ENCODE measurements at places on chromosomes 12 and 14.

DNA sequence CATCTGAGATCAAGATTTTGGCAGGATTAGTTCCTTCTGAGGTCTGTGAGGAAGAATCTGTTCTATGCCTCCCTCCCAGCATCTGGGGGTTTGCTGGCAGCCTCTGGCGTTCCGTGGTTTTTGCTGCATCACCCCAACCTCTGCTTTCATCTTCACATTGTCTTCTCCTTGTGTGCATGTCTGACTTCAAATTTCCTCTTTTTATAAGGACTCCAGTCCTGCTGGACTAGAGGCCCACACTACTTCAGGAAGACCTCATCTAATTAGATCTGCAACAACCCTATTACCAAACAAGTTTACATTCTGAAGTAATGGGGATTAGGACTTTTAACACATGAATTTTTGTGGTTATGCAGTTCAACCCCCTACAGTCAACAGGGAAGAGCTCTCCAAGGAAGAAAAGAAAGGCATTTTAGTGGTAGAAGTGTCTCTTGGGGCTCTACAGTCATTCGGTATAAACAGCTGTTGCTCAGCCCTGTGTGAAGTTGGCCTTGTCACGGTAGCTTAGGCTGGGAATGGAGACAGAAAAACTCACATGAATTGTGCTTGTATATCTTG, 89.7 kb downstream of the CAND1 start:
- DNase-seq, result peak; percentile 18

DNA sequence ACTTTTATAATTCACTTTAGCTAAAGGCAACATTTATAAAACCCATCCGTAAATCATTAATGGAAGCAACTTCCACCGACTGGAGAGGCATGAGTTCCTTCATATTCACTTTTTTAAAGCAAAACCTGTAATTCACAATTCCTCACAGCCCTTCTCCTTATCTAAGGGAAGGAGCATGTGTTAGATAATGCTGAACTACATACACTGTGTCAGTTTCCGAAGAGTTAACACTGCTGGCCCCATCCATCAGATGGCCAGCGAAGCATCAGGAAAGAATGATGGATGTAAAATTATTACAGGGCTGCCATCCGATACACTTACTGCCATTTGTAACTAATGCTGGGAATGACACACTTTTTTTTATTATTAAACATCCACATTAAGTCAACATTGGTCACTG, 392.8 kb downstream of the SOX5 start:
- DNase-seq, result peak; percentile 56

DNA sequence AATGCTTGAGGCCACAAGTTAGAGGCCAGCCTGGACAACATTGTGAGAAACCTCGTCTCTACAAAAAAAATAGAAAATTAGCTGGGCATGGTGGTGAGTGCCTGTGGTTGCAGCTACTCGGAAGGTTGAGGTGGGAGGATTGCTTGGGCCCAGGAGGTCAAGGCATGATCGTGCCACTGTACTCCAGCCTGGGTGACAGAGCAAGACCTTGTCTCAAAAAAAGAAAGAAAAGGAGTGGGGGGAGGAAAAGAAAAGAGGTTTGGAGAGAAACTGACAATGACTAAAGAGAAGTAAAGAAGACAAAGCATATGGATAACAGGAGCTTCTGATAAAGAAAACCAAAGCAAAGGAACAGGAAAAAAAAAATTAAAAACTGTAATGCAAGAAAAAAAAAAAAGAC, 37.4 kb upstream of the SELPLG start:
- DNase-seq, result peak; percentile 79

DNA sequence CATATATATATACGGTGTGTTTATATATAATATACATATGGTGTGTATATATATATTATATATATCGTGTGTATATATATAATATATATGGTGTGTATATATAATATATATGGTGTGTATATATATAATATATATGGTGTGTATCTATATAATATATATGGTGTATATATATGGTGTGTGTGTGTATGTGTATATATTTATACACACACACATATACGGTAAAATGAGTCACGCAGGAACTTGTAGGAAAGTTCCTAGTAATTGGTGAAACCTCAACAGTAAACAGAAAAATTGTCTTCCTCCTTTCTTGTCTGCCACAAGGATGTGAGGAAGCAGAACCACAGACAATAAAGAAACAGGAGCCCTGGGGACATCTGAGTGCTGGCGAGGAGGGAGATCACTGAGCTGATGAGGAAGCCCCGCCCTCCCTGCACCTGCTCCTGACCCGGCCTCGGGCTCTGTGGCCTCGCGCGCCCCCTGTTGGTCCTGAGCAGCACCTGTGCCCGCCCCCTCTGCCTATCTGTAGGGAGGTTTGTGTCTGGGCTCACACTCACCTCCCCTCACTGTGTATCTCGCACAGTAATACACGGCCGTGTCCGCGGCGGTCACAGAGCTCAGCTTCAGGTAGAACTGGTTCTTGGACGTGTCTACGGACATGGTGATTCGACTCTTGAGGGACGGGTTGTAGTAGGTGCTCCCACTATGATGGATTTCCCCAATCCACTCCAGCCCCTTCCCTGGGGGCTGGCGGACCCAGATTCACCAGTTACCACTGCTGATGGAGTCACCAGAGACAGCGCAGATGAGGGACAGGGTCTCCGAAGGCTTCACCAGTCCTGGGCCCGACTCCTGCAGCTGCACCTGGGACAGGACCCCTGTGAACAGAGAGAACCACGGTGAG, 1079.4 kb downstream of the TMEM121 start:
- peak; percentile 52 for DNase-seq

DNA sequence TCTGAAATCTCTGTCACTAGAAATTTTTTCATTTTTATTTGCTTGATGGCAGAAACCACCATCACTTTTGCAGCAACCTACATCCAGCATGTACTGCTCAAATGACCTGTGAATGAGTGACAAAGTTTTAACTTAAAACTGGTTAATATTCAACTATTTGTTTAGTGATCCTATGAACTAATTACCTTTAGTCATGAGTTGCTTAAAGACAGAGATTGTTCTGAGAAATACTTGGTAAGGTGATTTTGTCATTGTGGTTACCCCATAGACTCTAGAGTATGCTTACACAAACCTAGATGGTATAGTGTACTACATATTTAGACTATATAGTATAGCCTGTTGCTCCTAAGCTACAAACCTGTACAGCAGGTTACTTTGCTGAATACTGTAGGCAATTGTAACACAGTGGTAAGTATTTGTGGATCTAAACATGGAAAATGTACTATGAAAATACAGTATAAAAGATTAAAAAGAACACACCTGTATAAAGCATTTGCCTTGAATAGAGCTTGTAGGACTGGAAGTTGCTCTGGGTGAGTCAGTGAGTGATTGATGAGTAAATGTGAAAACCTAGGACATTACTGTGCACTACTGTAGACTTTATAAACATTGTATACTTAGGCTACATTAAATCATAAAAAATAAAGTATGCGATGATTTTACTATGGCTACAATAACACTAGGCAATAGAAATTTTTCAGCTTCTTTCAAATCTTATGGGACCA, 256.6 kb upstream of the PPFIA2 start:
- no peak for DNase-seq

DNA sequence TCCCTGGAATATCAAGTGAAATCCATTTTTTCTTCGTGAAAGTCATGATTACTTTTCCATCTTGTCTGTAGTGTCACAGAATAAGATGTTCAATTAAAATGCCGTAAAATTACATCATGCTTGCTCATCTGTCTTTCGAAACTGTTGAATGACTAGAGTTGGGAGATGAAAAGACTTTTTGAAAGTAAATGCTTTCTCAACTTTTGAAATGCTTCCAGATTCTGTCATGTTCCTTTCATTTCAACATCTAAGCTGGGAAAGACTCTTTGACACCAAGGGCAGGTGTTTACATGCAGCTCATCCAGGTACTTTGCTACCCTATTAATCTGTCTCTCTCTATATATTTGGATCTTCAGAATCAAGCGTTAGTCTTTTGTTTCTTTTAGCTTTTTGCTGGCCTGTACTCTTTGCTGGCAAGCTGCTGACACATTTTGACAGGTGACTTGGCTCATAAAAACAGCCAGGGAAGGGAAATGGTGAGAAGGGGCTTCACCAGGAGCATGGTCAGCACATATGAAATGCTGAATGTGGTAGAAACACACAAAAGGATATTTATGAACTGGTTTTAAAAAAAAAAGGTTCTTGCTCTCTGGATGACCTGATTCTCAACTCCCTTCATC, 77.0 kb upstream of the METAP2 start:
- DNase-seq, result peak; percentile 4

GRCh38 chr12:112466011-112466422, 47.3 kb downstream of the PTPN11 start:
- DNase-seq, result peak; percentile 13

DNA sequence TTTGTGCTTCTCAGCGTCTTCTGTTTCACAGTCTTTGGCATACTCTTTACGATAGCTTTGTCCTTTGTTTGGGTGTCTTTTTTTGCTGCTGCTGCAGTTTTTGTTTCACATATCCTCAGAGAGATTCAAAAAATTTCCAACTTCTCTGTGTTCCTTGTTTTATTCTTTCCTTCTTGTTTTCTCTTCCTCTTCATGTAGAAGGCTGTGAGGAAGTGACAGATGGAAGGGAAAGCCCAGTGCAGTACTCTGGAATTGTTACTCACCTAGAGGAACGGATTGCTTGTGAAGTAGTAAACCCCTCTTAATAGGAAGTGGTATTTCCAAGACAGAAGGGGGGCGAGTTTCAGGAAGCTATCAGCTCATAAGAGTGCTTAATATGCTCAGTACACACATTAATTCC, 1.7 kb downstream of the CREBL2 start:
- no peak for DNase-seq

GRCh38 chr14:51597261-51598001, 54.3 kb upstream of the FRMD6 start:
- DNase-seq, result no peak

DNA sequence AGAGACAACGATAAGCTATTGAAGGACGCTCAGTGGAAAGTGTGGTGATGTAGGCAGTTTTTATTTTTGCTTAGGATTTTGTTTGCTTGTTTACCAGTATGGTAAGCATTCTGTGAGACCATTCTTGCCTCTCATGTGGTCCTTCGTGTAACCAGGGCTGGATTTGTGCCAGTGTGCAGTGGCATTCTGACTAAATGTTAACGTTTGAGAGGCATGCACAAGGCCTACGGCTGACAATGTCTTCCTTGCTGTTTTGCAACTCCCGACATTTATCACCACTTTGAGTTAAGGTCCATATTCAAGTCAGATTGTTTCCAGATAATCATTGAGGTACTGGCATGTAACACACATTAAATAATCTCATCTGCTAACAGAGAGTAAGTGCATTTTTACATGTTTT, 102.3 kb upstream of the BCAT1 start:
- no peak for DNase-seq

- DNase-seq, result peak; percentile 43
These were observed 6.8 kb downstream of the CCDC198 start for GRCh38 chr14:57486767-57487379.

GRCh38 chr12:123398550-123399254, 14.8 kb downstream of the KMT5A start:
- DNase-seq, result no peak

DNA sequence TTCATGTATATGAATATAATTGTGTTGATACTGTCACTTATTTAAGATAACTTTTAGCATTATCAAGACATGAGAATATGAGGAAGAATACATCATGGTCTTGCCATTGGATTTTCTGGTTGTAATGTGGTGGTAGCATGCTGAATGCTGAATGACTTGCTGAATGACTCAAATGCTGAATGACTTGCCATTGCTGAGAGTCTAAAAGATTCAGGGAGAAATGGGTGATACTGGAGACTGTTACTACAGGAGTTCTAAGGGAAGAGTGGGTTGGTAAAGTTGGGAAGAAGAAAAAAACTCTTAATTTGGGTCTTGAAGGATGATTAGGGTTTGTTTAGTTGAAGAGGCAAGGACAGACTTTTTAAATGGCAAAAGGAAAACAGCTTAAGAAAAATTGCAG, 72.1 kb upstream of the MANSC4 start:
- peak; percentile 25 for DNase-seq

- DNase-seq, result no peak
These were observed 986.9 kb downstream of the TMEM121 start for GRCh38 chr14:106513302-106513701.

- DNase-seq, result no peak
These were observed 932.3 kb downstream of the DIO2 start for GRCh38 chr14:79278798-79279644.

GRCh38 chr14:23028799-23029198, 5.9 kb downstream of the PSMB5 start:
- DNase-seq, result no peak

DNA sequence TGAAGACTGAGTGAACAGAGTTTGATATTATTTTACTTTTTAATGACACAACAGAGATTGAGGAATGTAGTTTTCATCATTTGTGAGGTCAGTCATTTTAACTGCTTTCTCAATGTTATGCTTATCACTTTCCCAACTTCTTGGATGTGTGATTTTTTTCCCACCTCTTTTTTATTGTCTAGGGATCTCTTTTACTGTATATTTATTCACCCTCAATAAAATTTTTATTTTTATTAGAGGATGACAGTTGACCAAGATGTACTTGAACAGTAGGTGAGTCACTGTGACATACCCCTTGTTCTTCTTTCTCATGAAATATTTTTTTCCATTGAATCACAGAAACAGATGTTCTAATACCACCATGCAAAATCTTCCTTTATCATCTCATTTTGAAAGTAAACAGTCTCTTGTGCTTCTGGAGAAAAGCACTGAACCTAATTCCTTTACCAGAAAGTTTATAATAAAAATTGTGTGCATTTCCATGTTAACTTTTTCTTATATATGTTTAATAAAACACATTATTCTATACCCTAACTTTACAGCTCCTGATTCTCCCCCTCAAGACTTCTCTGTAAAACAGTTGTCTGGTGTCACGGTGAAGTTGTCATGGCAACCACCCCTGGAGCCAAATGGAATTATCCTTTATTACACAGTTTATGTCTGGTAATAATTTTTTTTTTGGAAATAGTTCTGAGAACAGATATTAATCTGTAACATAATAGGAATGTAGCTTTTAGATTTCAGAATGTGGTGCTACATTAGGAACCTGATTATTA, 65.9 kb downstream of the PTPRQ start:
- DNase-seq, result no peak

DNA sequence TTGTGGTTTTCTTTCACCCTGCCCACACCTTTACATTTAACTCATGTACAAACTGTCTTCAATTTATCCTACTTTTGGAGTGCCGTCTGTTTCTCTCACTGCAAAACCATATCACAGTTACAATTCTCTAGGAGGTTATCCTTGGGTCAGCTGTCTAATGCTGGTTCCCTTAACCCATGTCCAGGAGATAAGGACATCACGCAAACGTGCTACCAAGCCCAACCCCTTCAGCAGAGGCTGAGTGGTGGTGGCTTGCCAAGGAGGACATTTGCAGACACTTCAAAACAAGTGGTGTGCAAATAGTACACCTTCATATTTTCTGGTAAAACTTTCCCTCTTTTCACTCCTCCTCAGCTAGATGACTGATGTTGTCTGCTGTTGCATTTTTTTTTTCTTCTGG, 167.9 kb downstream of the PAX9 start:
- DNase-seq, result peak; percentile 43

GRCh38 chr12:112349431-112349830, 32.8 kb downstream of the HECTD4 start:
- peak; percentile 72 for DNase-seq

- DNase-seq, result no peak
These were observed 37.1 kb downstream of the MDM2 start for GRCh38 chr12:68844788-68845695.

- no peak for DNase-seq
These were observed 1.4 kb downstream of the HMGA2 start for GRCh38 chr12:65825507-65826352.

- DNase-seq, result no peak
These were observed 27.8 kb downstream of the KCNA5 start for GRCh38 chr12:5071496-5071895.
